KBM-7 (cell line): ENCODE measurements at places on chromosomes 6 and 20.

DNA sequence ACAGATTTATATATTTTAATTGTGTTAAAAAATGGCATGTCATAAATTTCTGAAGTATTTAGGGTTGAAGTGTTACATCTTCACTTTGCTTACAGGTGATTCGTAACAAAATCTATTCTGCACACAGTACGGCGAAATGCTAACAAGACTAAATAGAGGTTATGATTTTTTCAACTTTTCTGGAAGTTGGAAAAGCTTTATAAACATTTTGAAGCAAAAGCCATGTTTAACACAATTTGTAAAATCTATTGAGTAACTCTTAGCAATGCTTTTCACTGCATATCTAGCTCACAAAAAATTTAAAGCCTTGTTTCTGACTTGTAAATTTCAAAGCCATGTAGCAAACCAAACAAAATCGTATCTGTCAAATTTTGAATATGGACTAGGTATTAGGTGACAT is 3.3 kb downstream of the STX16 start:
- DNase-seq, result no peak

- DNase-seq, result no peak
Measured at GRCh38 chr20:21677261-21677660, 28.2 kb upstream of the PAX1 start.

GRCh38 chr6:43186706-43187105 is 4.7 kb downstream of the CUL9 start:
- DNase-seq, result no peak

DNA sequence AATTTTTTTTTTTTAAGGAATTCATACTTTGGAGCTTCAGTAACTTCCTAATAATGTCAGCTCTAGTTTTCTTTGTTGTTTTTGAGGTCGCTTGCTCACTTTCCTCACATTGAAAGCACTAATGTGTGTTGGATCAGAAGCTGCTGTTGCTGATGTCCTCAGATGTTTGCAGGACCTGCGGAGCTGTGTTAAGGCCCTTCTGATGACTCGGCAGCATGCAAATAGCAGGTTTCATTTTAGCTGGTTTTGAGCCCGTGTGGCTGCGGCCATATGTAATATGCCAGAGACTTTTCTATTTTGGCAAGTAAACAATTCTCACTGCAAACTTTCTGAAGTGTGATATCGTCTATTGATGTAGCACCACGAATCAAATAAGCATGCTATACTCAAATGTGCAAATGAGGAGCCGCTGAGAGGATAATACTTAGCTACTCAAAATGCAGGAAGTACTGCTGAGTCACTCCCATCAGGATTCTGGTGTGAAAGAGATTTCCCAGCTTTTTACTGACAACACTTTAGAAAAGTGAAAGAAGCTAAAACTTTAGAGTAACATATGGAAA is 187.8 kb downstream of the SASH1 start:
- peak; percentile 39 for DNase-seq
